Common myeloid progenitor, CD34-positive (primary cell): ENCODE measurements at places on chromosomes 7 and 10.
A peak's percentile ranks its signal among the peaks of the same experiment; 100 is the strongest.

- peak; percentile 10 for DNase-seq
Observed at GRCh38 chr10:42979181-42979580, 97.7 kb upstream of the RET start.

GRCh38 chr10:60290558-60290957, 99.1 kb downstream of the ANK3 start:
- DNase-seq, result no peak

DNA sequence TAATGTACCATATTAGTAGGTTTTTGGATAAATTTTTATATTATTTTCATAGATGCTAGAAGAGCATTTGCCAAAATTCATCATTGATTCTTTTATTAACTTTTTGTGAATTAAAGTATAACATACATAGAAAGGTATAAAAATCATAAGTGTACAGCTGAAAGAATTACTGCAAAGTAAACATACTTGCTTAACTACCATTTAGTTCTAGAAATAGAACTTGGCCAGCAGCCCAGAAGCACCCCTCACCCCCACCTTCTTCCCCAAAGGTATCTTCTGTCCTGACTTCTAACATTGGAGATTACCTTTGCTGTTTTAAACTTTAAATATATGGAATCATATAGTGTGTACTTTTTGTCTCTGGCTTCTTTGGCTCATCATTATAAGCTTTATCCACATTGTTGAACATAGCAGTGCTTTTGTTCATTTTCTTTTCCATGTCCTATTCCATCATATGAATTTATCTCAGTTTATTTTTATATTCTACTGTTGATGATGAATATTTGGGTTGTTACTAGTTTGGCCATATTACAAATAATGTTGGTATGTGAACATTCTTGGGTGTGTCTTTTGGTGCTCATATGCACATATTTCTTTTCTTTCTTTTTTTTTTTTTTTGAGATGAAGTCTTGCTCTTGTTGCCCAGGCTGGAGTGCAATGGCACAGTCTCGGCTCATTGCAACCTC, 142.8 kb downstream of the ADK start:
- DNase-seq, result no peak

DNA sequence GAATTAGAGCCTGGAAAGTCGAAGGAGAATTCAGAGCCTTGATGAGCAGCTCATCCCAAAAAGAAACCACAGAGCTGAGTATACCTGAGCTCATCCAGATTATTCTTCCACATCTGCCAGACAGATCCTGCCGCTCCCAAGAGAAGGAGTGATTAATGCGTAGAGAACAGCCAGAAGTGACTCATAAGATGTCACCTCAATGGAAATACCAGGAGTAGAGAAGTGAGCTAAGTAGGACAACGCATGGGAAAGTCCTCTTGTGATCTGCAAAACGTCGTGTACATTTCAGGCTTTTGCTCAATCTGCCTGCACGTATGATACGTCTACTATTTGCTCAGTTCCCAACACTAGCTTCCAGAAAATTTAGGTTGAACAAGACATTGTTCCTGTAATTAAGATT, 230.5 kb upstream of the AUTS2 start:
- DNase-seq, result no peak
